ENCODE measurements at places on chromosomes 2 and 18.

DNA sequence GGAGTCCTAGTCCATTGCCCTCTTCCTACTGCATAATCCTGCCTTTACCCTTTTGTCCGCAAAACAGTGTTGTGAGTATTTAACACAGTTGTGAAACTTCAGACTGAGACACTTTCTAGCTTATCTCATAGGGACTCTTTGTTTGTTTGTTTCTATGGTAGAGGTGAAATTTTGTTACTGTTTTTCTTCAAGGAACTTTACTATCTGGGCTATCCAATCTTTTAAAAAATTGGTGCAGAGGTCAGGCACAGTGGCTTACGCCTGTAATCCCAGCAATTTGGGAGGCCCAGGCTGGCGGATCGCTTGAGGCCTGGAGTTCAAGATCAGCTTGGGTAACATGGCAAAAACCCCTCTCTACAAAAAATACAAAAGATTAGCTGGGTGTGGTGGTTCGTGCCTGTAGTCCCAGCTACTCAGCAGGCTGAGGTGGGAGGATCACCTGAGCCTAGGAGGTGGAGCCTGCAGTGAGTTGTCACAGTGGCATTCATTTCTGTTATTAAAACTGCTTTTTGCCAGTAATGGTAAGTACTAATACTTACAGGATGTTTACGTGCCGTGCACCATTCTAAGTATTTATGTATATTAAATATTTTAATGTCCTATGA lies 18.8 kb downstream of the GMCL1 start:
- no peak for DNase-seq

DNA sequence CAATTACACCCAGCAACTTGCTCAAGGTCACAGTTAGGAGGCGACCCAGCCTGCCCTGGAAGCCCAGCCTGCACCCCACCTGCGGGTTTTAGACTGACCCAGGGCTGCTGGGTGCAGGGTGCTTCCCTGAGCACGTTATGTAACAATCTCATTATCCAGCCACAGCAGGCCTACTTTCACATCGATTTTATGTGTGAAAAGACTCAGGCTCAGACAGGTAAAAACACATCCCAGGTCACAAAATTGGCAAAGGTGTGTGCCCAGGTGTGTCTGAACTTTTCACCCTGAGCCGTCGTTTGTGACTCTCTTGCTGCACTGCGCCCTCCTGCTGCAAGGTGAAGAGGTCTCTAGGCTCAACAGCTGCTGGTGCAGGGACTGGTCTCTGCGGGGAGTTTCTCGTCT lies 668.2 kb upstream of the HS6ST1 start:
- DNase-seq = no peak

- no peak for DNase-seq
These were observed 674.5 kb downstream of the KCNJ3 start for GRCh38 chr2:155372969-155373368.

GRCh38 chr2:158966312-158966711 lies 2.1 kb upstream of the TANC1 start:
- no peak for DNase-seq

DNA sequence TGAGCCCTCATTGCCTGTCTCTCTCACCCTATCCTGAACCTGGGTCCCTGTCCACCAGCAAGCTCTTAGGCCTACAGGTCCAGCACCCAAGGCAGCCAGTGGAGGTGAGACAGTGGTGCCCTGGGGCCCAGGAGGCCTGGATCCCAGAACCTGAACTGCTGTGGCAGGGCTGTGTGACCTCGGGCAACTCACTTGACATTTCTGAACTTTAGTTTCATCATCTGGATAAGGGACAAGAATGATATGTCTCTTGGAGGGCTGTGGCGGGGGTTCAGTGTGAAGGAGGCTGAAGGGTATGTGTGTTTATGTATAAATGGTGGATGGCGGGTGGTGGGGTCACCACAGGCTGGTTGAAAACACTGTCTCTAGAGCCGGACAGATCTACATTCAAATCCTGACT lies 10.9 kb downstream of the CIB4 start:
- no peak for DNase-seq

GRCh38 chr2:100178085-100178788 lies 35.8 kb upstream of the AFF3 start:
- peak; percentile 53 for DNase-seq

DNA sequence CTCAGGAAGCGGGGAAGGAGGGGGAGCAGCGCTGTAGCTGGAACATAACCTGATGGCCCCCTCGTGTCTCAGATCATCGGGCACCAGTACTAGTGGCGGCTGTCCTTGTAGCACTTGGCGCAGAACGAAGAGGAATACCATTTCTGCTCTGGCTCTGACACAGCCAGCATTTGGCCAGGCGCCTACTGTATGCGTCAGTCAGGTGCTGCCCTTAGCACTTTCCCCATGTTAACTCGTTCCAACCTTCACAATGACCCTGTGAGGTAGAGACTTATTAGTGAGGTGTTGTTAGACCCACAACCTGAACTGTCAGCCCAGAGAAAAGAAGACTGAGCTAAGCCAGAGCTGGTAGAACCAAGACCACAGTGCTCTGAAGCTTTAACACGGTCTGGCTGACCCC lies 47.7 kb upstream of the EML6 start:
- DNase-seq = no peak

GRCh38 chr2:119232666-119232993 lies 9.0 kb downstream of the STEAP3 start:
- DNase-seq = no peak

DNA sequence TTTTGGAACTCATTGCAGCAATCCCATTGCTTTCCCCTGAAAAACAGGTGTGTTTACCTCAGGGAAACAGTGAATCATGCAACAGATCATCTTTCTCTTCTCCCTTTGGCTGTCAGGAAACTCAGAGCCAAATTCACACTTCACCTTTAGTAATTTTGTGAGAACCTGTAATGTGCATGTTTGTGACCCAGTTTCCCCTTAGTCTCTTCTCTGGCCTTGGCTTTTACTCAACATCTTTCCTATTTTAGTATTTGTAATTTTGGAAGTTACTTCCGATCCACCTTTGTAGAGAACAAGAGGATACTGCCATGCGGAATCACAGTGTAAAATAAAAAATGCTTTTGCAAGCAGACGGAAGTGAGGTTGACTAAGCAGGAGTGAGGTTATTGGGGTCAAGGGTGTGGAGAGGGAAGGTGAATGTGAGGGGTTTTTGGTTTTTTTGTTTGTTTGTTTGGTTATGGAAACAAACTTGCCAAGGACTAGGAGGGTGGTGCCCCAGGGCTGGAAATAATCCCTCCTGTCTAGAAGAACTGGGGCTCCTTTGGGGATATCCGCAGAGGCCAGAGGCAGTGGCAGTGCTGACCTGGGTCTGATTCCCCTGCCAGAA lies 14.0 kb downstream of the ASPRV1 start:
- no peak for DNase-seq

- DNase-seq = no peak
These were observed 70.5 kb downstream of the CACNB4 start for GRCh38 chr2:152028182-152028862.

GRCh38 chr2:147863835-147864234 lies 19.0 kb downstream of the ACVR2A start:
- no peak for DNase-seq

GRCh38 chr18:44893045-44893706 lies 212.5 kb downstream of the SETBP1 start:
- DNase-seq = no peak

GRCh38 chr2:121570036-121570666 lies 39.5 kb downstream of the RNU4ATAC start:
- no peak for DNase-seq

GRCh38 chr2:3292416-3292815 lies 85.2 kb downstream of the EIPR1 start:
- no peak for DNase-seq

- no peak for DNase-seq
These were observed 24.0 kb downstream of the LRRTM1 start for GRCh38 chr2:80280598-80280997.

DNA sequence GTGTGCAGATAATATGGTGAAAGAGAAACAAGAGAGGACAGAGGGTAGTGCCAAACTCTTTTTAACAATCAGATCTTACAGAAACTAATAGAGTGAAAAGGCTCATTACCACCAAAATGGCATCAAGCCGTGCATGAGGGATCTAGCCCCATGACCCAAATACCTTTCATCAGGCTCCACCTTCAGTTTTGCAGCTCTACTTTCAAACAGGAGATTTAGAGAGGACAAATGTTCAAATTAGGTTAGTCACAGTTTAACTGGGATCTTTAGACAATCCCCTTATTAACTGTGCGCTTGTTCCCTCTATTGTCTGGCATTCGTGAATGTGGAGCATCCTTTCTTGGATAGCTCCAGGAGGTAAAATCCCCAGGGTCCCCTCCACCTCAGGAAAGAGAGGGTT lies 1209.3 kb upstream of the CHAC2 start:
- no peak for DNase-seq

- no peak for DNase-seq
These were observed 71.6 kb upstream of the ACAA2 start for GRCh38 chr18:49884959-49885358.

GRCh38 chr2:120567128-120567527 lies 168.5 kb upstream of the GLI2 start:
- DNase-seq = no peak

DNA sequence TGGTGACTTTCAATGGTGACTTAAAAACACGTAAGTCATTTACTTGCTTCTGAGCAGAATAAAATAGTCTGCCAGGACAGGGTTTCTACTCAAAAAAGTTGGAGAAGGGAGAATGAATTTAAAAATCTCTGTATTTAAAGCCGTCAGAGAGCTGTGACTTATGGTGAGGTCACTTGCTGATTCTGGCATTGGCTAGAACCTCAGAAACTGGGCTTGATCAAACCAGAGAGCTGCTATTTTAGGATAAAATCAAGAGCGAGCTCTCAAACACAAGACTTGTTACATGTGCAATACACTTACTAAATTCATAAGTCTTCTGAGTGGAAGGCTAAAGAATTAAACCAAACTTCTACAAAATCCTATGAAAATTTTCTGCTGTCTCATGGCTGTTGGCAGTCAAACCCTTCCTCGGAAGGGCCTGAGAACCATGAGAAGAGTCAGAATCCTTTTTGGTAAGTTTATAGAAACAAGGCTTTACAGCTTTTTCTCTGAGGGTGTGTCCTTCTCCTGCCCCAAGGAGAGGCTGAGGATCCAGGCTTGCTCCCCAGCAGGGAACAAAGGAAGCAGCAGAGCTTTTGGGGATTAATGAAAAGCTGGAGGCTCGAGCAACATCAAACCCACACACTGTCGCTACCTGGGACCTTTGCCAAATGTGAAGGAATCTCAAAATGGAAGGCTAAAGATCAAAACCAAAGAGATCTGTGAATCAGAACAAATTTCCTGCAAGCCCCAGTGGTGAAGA lies 816.4 kb downstream of the SOCS6 start:
- no peak for DNase-seq

GRCh38 chr2:48240912-48241311 lies 289.0 kb upstream of the STON1 start:
- no peak for DNase-seq

GRCh38 chr2:211237586-211238275 lies 681.3 kb downstream of the CPS1 start:
- DNase-seq = no peak

DNA sequence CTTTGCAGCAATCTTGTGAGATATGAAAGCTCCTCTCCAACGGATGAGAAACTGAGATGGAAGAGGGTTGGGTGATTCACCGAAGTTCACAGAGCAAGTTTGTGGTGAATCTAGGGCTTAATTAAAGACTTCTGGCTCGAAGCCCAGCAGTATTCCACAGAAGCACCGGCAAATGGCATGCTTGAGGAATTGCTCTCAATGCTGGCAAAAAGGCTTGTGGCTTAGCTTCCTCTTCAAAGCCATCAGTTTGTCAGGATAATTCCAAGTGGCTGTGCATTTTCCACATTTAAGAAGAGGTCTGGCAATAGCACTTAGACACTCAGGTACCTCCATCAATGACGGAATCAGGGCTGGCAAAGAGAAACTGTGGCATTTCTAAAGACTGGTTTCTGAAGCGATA lies 98.7 kb upstream of the SLC66A3 start:
- no peak for DNase-seq

DNA sequence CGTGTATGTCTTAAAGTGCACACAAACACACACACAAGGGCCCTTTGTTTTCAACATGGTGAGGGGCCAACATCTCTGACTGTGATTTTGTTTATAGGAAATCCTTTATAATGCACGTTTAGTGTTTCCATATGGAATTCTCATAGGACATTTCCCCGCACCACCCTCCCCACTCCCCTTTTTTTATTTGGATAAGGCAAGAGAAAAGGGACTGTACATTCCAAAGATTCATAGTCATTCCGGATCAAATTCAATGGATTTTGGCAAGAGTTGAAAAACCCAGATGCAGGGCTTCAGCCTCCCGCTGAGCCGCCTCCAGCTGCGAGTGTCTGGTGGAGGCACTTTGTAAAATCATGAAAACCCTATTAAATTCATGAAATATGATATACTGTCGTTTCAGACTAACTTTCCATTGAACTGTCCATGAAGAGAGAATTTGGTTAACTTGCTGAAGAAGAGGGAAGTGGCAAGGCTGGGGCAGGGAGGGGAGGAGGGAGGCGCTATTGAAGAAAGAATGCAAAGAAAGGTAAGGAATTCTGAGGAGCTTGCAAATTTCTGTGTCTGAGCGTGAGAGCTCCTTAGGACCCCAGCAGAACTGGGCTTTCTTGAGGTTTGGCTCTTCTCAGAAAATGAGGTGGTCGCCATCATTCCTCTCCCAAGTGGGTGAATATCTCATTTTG lies 25.8 kb upstream of the SLC14A2 start:
- no peak for DNase-seq

- no peak for DNase-seq
These were observed 6.1 kb upstream of the RAB17 start for GRCh38 chr2:237596520-237597195.
